RPMI8226 (cell line): ENCODE measurements at places on chromosomes 7 and 10.

DNA sequence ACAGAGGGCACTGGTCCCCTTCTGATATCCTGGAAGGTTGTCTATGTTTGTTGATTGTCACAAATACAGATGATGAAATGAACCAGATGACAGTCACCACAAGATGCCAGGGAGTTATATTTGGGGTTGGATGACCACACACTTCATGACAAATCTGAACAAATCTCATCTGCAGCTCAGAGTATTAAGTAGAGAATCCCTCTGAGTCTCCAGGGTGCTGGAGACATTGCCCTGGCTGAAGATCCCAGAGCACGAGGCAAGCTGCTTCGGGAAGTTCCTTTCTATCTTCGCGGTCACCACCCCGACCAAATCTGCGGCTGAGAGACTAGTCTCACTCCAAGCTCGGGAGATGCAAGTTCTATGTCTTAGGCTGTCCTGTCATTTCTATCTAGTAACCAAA, 9.0 kb downstream of the DENND2A start:
- no peak for DNase-seq

DNA sequence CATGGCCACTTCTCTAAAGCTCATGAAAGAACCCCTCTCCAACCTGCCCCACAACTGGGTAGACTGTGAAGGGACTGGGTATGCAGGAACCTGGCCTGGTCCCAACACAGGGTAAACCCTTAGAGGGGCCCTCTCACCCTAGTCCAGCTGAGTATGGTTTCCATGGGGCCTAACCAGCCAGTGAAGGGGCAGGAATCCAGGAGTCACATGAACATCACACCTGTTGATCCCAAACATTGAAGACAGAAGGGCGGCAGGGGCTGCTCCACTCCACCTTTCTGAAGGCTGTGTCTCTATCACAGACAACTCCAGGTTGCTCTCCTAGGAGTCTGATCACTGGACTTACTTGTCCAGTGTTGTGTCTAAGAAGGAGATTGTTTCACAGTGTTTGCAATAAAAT, 30.8 kb downstream of the GRID1 start:
- DNase-seq = no peak

- DNase-seq = peak; percentile 71
These were observed 57.4 kb downstream of the PPP1R17 start for GRCh38 chr7:31744294-31744874.

GRCh38 chr7:29116361-29117200, 29.8 kb downstream of the CPVL start:
- no peak for DNase-seq

DNA sequence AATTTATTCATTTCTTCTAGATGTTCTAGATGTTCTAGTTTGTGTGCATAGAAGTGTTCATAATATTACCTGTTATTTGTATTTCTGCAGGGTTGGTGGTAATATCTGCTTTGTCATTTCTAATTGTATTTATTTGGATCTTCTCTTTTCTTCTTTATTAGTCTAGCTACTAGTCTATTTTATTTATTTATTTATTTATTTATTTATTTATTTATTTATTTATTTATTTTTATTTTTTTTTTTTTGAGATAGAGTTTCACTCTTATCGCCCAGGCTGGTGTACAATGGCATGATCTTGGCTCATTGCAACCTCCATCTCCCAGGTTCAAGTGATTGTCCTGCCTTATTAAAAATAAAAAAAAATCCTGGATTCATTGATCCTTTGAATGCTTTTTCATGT, 114.8 kb upstream of the THSD7A start:
- no peak for DNase-seq

DNA sequence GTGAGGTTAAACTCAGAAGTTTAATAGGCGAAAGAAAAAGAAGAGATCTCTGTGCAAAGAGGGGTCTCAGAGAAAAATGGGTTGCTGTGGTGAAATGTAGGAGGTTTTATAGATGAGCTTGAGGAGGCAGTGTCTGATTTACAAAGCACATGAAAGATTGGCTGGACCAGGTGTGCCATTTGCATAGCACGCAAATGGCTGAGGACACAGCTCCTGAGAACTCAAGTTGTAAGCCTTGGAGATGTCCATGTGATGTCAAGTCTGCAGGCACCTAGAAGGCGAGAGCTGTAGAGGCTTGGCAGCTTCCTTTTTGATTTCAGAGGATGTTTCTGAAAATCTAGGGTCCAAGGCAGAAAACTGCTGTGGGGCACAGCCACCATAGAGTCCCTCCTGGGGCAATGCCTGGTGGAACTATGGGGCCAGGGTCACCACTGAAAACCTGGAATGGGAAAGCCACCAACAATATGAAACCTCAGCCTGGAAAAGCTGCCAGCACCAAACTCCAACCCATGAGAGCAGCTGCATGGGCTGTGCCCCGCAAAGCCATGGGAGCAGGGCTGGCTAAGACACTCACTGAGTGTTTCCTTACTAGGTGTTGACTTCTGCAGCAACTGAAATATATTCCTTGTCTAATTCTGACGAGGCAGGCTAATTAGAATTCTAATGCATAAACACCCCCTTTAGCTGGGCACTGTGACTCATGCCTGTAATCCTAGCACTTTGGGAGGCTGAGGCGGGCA, 96.9 kb upstream of the TNS3 start:
- no peak for DNase-seq

DNA sequence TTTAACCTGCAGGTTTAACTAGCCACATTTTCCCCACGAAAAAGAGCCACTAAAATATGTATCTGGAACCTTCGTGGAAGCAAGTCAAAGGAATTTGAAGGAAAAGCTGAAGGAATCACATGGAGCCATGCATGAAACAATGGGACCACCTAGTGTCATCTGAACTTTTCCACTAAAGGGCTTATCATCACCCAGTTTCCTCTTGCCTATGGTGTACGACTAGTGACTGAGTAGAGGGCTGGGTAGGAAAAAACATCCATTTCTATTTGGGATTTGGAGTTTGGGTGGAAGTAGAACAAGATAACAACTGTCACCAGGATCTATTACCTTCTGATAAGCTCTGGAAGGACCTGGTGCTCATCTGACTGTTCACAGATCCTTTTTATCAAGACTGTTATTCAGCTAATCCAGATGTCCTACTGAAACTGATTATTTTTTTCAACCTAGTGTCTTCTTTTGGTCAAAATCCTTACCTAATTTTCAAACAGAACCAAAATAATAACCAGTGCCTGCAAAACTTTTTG, 153.2 kb upstream of the COL1A2 start:
- DNase-seq = no peak

GRCh38 chr7:5207131-5207530, 17.1 kb downstream of the WIPI2 start:
- DNase-seq = no peak

GRCh38 chr10:129765664-129766550, 198.2 kb downstream of the EBF3 start:
- DNase-seq = no peak

- no peak for DNase-seq
These were observed 3.2 kb downstream of the ITPRIP start for GRCh38 chr10:104334965-104335650.

- DNase-seq = no peak
These were observed 292.4 kb upstream of the AKR1E2 start for GRCh38 chr10:4533621-4534020.

DNA sequence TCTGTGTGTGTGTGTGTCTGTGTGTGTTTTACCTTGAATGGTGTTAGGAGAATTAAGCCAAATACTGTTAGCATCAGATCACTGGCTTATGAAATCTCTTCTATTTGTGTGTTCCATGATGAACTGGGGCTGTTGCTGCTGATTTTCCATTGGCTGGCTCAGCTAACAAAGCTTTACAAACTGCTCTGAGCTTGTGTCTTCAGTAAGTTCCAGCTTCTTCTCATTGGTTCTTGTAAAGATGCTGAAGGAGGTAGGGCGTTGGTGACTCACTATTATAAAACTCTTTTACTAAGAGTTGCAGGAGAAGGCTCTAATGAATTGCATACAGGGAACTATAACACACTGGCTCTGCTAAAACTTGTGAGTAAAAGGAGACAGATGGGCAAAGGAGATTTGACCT, 136.4 kb upstream of the PRKCQ start:
- DNase-seq = no peak

GRCh38 chr10:12507165-12507850, 158.0 kb downstream of the CAMK1D start:
- no peak for DNase-seq

- no peak for DNase-seq
These were observed 35.4 kb downstream of the PAXIP1 start for GRCh38 chr7:154967401-154967955.

DNA sequence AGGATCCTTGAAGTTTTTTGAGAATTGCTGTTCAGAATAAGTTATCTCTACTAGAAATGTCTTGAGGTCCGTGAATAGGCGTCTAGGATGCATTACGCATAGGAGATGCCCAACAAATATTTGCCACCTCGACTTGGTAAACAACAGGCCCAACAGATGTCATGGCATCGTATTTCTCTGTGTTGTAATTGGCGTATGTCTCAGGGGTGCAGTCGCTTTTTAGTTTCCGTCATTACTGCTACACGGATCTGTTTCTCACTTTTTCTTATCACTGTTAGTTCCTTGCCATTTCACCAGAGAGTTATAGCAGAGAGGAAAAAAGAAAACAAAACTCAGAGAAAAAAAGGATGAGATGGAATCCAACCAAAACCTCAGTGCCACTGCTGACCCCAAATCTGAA, 73.0 kb upstream of the SFMBT2 start:
- no peak for DNase-seq

DNA sequence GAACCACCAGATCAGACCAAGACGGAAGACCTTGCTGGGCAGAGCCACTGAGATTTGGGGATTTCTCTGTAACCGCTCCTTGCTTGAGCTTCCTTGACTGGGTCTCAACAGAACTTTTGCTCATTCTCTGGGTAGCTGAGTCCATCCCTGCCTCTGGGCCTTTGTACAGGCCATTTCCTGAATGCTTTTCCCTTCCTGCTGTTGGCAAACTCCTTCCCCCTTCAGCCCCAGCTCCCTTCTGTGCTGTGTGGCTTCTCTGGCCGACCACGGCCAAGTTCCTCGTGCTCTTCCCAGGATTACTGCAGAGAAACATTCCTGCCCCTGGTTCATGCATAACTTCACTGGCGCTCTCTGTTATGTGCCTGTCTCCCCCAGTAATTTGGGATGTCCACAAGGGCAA, 150.5 kb upstream of the GPR26 start:
- no peak for DNase-seq

GRCh38 chr10:101065481-101066145, 3.8 kb downstream of the KAZALD1 start:
- DNase-seq = peak; percentile 41

- no peak for DNase-seq
These were observed 1140.9 kb downstream of the GATA3 start for GRCh38 chr10:9195385-9195784.

DNA sequence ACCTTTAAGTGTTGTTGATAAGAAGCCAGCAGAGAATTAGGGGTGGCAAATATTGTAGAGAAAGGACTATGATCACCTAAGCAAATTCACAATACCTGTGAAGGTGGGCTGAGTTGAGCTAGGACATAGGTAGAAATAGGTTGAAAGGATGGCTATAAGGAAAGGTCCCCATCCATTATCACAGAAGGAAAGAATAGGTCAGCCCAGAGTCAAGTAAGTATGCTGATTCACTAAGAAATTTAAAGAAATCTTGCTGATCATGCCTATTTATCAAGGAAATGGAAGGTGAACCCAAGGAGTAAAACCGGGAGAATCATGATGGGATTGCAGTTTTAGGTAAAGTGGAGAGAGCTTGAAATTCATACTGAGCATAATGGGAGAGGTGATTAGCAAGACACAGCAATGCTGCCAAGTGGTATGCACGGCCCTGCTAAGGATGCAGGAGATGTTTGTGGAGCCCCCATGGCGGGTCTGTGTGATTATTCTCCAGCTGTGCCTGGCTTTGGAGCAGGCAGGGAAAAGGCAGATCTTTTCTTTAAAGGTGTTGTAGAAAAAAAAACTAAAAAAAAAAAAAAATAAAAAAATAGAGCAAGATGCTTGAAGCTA, 399.4 kb downstream of the PLXDC2 start:
- DNase-seq = no peak

DNA sequence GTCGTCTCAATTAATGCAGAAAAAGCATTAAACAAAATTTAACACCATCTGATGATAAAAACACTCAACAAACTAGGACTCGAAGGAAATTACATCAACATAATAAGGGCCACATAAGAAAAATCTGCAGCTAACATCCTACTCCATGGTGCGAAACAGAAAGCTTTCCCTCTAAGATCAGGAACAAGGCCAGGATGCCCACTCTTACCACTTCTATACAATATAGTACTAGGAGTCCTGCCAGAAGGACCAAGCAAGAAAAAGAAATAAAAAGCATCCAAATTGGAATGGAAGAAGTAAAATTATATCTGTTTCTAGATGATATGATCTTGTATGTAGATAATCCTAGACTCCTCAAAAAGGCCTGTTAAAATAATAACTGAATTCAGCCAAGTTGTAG, 143.8 kb upstream of the GPR22 start:
- DNase-seq = no peak

GRCh38 chr7:116222501-116222900, 12.2 kb downstream of the TES start:
- DNase-seq = no peak

GRCh38 chr10:97711640-97712572, 1.6 kb upstream of the MARVELD1 start:
- DNase-seq = no peak

GRCh38 chr7:132739271-132739955, 163.1 kb upstream of the PLXNA4 start:
- DNase-seq = no peak

GRCh38 chr7:64630496-64630895, 35.4 kb upstream of the ZNF107 start:
- peak; percentile 60 for DNase-seq

GRCh38 chr10:88809621-88810020, 7.1 kb downstream of the LIPM start:
- no peak for DNase-seq

DNA sequence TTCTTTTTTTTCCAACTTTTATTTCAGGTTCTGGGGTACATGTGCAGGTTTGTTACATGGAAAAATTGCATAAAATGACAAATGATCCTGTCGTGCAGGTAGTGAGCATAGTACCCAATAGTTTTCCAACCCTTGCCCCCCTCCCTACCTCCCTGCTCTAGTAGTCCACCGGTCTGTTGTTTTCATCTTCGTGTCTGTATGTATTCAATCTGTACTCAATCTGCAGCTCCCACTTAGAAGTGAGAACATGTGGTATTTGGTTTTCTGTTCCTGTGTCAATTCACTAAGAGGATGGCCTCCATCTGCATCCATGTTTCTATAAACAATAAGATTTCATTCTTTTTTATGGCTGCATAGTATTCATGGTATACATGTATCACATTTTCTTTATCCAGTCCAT, 151.3 kb downstream of the C1GALT1 start:
- no peak for DNase-seq

DNA sequence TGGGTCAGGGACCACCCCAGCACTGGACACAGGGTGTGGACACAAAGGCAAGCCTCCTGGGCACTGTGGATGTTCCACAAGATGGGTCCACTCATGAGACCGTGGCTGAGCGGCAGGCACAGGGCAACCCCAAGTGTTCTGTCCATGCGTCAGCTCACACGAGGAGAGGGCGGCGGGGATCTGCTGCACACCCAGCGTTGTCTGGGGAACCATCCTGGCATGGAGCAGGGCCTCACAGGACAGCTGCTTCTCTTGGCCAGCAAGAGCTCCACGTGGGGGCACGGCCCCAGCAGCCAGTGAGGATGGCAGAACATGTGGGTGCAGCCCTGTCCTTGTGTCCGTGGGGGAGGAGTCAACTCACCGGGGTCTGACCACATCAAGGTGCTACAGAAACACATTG, 195.4 kb downstream of the PTPRN2 start:
- DNase-seq = no peak

- peak; percentile 58 for DNase-seq
These were observed 1.1 kb downstream of the P4HA1 start for GRCh38 chr10:73095481-73096021.

GRCh38 chr10:80579849-80580637, 42.3 kb downstream of the SH2D4B start:
- DNase-seq = no peak
